ENCODE measurements at places on chromosomes 11 and 22.

- DNase-seq = no peak
Measured at GRCh38 chr22:50737728-50738648, at the start of gene ACR. ACR (plus strand) TSS chr22:50738204; CDS start chr22:50738236, 32 bp downstream.

- DNase-seq = no peak
Measured at GRCh38 chr11:102139081-102139498, 28.8 kb downstream of the YAP1 start.

- DNase-seq = no peak
Measured at GRCh38 chr11:134276396-134277182, 410 bp downstream of the GLB1L3 start.

DNA sequence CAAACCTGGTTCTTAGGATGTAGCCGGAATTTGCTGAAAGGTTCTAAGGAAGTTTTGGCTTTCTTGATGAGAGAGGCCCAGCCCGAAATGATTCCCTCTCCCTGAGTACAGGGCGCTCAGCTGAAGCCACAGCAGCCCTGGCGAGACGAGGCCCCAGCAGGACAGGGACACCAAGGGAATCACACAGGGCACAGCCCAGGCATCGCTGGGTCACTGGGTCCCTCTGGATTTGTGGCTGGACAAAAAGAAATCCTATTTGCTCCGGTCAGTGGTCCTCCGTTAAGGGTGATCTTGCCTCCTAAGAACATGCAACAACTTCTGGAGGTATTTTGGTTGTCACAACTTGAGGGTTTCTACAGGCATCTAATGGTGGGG is 6.4 kb downstream of the FGF19 start:
- no peak for DNase-seq

DNA sequence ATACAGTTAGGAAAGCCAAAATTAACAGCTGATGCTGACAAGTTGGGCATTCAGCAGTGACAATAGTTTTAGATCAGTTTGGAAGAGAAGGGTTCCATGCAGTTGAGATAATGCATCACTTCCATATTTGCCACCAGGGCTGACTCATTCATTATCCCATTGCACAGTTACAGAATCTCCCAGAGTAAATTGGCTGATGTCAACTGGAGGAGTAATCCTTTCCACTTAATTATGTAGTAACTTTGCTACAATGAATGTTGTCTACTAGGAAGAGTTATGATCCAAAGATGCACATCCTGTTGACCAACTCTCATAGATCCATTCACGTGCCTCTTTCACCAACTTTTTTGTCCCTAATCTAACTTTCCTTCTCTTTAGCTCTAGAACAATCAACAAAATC is 123.3 kb upstream of the LUZP2 start:
- no peak for DNase-seq

Data from activated CD4-positive, alpha-beta T cell treated with anti-CD3 and anti-CD28 coated beads, Interleukin-2, amount 50 U/mL, for 24 hours (primary cell).